ENCODE measurements at places on chromosomes 1 and 21.

GRCh38 chr1:91894036-91894761 lies 8.2 kb upstream of the TGFBR3 start:
- DNase-seq = no peak

DNA sequence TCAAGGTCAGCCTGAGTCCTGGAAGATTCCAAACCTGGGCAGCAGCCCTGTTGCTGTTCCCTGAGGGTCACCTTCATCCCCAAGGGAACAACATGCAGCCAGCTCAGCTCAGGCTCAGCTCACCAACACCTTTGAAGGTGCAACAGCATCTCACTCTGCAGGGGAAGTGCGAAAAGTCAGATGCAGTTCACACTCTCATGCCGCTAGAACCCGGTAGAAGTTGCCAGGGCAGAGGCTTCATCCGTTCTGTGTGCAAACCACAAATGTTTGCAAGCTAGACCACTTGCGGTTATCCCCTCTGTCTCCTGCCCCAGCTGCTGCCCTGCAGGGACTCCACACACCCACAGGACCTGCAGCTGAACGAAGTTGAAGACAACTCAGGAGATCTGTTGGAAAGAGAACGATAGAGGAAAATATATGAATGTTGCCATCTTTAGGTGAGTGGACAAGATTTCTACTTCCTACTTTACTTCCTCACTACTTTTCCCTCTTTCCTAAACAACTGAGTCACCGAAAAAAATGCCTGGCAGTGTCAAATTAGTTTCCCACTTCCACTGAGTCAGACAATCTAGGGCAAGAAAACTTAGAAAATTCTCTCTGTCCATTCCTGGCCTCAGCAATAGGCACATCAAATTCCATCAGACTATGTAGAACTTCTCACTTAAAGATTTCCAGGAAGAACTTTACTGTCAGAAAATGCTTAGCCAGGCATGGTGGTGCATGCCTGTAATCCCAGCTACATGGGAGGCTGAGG lies 1.8 kb upstream of the FCRL6 start:
- peak; percentile 35 for DNase-seq

DNA sequence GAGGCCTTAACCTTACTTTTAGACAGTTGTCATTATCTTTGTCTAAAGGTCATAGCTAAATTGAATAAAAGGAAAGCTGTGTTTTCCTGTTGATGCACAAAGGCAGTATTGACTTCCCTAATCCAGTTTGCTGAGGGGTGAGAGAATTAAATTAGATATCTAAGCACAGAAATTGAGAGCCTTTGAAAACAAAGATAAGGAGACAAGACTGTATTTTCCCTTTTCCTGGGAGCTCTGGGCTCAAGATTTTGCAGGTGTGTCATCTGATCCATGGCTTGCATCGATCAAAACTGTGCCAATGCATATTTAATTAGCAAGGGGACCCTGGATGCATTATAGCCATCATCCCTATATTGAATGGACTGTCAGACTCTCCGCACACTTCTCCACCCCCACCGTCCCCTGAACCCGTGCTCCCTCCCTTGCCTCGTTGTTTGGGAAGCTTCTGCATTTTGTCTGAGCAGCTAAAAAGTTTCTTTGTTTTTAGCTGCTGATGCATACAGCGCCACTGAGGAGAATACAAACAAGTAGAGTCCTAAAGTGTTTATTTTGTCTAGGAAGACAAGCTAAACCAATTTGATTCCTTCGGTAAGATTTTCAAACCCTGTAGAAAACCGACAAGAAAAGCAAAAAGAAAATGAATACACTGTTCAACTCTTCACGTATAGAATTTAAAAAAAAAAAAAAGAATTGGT lies 186.3 kb downstream of the NFIA start:
- DNase-seq = no peak

- DNase-seq = no peak
Measured at GRCh38 chr1:98437540-98437939, 224.0 kb upstream of the SNX7 start.

- DNase-seq = no peak
Measured at GRCh38 chr1:155199792-155200191, 7.9 kb downstream of the THBS3 start.

DNA sequence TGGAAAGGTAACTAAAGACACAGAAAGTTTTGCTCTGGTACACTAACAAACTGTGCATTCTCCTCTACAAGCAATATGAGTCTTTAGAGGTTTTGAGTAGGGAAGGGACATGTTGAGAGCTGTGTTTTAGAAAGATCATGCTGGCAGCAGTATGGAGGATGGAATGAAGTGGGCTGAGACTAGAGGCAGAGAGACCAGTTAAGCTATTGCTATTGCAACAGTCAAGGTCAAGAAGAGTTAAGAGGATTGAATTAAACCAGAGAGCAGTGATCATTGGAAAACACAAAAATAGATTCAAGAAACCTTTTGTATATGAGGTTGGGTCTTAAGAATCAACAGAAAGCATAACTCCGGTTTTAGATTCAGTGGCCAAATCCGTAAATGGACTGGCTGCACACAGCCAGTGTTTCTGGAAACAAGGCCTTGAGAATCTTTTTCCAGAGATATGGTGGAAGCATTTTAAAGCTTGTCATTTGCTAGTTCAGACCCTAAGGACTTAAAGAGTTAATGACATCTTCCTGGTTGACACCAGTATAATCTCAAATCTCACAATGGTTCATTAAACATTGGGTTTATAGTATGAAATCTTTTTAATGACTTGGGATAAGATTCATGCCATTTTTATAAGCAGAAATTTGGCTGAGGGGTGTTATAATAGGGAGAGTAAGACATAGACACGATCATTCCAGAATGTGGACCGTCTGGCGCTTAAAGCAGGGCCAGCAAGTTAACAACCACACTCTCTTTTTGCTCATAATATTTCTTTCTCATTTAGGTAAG lies 177.9 kb downstream of the NR5A2 start:
- DNase-seq = no peak

GRCh38 chr21:28834335-28835238 lies 158.1 kb downstream of the LTN1 start:
- no peak for DNase-seq

- no peak for DNase-seq
Measured at GRCh38 chr21:42006765-42007164, 3.4 kb downstream of the ZBTB21 start.

DNA sequence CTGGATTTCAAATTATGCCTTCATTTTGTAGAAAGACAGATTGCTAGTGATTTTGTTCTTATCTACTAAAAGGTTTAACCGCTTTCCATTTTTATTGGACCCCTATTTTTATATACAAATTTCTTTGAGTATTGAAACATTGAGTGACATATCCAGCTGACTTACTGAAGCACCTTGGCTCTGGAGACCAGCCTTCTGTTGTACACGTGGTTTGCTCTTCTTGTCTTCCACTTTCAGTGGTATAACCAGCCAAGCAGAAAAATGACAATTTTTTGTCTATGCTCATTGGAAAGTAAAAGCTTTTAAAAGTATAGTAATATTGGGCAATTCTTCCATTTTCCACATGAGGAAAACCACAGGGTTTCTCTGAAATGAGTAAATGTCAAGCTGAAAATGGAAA lies 4.4 kb downstream of the F13B start:
- no peak for DNase-seq

DNA sequence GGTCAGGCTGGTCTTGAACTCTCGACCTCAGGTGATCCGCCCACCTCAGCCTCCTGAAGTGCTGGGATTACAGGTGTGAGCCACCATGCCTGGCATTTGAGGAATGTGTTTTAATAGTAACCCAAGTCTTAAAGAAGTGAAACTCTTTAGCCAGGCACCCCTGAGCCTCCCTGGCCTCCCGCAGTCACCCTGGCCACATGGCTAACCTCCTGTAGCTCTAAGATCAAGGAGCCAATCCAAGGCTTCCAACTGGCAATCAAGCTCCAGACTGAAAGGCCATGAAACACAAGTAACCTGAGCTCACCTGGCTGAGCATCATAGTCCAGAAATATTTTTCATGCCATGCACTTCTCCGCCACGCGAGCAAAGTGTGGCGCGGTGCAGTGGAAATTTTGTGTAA lies 84.3 kb downstream of the LTN1 start:
- no peak for DNase-seq

DNA sequence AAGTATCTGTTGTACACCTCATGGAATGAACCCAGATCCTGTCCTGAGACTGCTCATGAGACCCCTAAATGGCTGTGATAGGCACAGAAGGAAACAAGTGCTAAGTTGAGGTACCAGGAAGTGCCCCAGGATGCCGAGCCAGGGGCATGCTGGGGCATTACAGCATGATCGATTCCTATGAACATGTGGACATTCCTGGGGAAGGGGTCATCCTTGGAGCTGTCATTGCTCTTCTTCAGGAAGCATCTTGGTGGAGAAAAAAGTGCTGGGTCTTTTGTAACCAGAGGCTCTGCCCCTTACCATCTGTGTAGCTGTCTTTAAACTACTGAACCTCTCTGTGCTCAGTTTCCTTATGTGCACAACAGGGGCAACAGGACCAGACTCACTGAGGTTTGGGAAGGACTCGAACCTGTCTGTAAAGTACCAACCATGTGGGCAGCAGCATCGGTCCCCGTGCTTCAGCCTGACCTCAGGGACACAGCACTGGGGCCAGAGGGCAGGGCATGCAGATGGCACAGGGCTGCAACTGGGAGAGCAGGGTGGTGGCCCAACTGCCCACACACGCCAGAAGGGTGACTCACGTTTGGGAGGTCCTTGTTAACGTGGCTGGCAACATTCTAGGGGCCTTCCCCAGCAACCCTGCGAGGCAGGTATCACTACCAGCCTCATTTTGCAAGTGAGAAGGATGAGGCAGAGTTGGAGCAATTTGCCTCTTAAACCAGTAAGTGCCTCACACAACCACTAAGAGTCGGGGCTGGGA lies 142.3 kb upstream of the EDN2 start:
- peak; percentile 34 for DNase-seq

GRCh38 chr1:151166505-151166956 lies 587 bp downstream of the SCNM1 start:
- no peak for DNase-seq

DNA sequence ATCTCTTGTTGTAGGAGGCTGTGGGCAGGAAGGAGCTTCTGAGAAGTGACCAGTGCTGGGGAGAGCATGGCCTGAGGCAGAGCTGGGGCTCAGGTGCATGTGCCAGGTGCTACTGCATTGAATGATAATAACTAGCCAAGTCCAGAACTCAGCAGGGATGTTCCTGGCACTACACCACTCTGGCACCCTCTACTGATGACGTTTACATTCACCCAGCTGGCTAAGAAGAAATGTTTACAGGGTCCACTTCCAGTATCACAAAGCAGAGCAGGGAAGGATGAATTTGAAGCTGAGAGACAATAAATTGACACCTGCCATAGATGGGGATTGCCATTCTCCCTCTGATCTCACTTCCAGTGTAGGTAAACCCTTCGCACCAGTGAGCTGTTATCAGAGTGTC lies 411.8 kb downstream of the SETD4 start:
- no peak for DNase-seq

- DNase-seq = no peak
Measured at GRCh38 chr1:209409780-209410179, 173.7 kb upstream of the CAMK1G start.

DNA sequence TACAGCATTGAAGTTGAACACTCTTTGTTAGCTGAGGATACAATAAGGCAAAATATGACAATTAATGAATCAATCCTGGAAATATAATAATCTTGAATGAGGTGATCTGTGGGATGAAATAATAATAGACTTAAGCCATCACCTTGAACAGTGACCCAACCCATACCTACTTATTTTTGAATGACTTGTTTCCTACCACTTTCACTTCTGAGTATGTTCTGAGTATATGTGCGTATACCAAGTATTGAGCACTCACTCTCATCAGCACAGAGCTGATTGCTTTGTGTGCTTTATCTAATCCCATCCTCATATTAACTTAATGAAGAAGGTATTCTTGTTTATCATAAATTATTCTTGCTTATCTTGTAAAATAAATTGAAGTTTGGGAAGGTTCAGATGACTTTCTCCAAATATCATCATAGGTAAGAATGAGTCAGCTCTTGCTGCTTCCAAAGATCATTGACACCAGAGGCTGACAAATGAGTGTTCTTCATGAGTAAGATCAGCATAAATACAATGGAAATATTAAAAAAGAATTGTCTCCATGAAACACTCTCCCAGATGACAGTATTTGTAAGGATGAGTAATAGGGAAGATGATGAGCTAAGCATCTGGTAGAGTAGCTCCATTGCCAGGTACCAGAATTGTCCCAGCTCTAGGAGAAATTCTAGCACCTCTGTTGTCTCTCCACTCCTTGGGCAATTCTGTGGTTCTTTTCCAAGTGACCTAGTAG lies 198.1 kb upstream of the KIAA0040 start:
- no peak for DNase-seq

- peak; percentile 85 for DNase-seq
Measured at GRCh38 chr1:203629507-203630082, 3.0 kb downstream of the ATP2B4 start.

- no peak for DNase-seq
Measured at GRCh38 chr1:66323958-66324625, 209.9 kb upstream of the SGIP1 start.

DNA sequence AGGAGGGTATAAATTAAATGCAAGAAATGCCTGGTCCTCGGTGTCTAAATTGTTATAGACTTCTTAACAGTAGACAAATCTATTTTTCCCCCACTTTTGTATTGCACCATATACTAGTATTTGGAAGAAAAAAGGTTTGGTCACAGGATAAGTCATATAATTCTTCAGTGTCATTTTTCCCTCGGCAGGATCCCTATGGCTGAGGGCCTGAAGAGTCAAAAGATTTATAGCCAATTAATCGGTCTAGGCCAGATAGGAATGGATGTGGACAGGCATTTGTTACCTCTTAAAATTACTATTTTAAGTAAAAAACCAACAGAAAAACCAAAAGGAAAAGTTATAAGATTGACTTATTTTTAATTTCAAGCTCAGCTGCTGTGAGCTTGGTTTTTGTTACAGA lies 45.6 kb downstream of the CRP start:
- DNase-seq = no peak

- DNase-seq = no peak
Measured at GRCh38 chr1:232211149-232211548, 418.8 kb downstream of the SIPA1L2 start.

Data from upper lobe of left lung (tissue), 6 donors.